ENCODE measurements at places on chromosomes 2 and 18. TPM values are rescaled to one million over a fixed set of nuclear protein-coding genes. Genes with fewer than 3 reads are reported as not detected.
A peak's percentile ranks its signal among the peaks of the same experiment; 100 is the strongest.

HOXD12 gene
- not detected for polyA plus RNA-seq

MERTK gene
- polyA plus RNA-seq: 0.30 TPM

CRYBA2 gene
- not detected for polyA plus RNA-seq

SDC1 gene
- polyA plus RNA-seq: 0.23 TPM

TUBA3E gene
- not detected for polyA plus RNA-seq

KANSL1L gene
- 7.3 TPM for polyA plus RNA-seq

MAP2 gene
- 1.8 TPM for polyA plus RNA-seq

CPO gene
- polyA plus RNA-seq: not detected

UGT1A4 gene
- not detected for polyA plus RNA-seq

DNA sequence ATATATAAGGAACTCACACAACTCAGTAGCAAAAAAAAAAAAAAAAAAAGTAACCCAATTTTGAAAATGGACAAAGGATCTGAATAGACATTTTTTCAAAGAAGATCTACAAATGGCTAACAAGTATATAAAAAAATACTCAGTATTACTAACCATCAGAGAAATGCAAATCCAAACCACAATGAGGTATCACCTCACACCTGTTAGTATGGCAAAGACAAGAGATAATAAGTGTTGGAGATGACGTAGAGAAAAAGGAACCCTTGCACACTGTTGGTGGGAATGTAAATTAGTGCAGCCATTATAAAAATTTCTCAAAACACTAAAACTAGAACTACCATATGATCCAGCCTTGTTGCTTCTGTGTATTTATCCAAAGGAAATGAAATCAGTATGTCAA, 5.8 kb upstream of the CNDP1 start:
- no peak for DNase-seq

GRCh38 chr2:36414307-36414706, 58.7 kb downstream of the CRIM1 start:
- no peak for DNase-seq

DNA sequence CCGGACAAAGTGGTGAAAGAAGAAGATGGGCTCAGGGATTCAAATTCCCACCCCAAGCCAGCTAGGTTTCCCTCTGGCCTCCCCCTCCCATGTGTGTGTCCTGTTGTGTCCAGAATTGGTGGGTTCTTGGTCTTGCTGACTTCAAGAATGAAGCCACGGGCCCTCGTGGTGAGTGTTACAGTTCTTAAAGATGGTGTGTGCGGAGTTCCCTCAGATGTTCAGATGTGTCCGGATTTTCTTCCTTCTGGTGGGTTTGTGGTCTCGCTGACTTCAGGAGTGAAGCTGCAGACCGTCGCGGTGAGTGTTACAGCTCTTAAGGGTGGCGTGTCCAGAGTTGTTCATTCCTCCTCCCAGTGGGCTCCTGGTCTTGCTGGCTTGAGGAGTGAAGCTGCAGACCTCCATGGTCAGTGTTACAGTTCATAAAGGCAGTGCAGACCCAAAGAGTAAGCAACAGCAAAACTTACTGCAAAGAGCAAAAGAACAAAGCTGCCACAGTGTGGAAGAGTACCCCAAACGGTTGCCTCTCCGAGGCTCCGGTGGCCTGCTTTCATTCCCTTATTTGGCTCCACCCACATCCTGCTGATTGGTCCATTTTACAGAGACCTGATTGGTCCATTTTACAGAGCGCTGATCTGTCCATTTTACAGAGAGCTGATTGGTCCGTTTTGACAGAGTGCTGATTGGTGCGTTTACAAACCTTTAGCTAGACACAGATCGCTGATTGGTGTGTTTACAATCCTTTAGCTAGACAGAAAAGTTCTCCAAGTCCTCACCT, 37.7 kb upstream of the KLF11 start:
- no peak for DNase-seq

- no peak for DNase-seq
Observed at GRCh38 chr2:73307720-73308119, 14.4 kb upstream of the EGR4 start.

- DNase-seq: no peak
Observed at GRCh38 chr2:39558906-39559305, 106.8 kb upstream of the TMEM178A start.

DNA sequence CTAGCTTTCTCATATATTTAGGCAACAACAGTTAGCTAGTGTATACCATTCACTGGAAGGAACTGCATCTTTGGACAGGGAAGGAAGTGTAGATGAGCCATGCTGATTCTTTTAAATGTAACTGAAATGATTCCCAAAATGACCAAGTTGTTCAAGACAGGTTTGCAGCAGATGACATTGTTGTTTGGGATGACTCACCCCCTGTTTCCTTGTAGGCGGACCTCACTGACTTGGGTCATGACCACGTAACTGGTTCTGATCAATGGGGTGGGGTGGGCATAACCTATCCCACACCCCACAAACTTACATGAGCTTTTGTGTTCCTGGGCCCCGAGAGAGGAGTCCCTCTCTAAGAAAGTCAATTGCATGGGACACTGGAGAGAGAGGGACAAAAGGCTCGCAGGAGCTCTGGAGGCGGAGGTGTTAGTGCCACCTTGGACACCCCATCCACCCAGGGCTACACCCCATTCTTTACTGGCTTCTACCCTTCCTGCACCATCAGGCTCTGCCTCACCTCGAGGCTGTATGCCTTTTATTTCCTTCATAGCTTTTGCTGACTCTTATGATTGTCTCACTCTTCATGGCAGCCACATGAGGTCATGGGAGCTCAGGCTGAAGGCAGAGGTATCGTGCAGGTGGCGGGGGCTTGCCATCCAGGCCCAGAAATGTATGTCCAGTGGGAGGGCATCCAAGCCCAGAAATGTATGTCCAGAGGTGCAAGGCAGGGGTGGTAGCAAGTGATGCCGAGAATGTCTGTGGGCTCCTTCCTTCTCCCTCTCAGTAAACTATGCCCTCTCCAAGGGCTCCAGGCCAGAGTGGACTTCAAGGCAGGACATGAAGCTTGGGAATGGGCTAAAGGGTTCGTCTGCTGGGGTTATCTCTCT, 108.0 kb downstream of the TWIST2 start:
- no peak for DNase-seq

GRCh38 chr2:212536817-212537725, 1.5 kb downstream of the ERBB4 start:
- peak; percentile 6 for DNase-seq

GRCh38 chr2:24026233-24026632, 16.3 kb downstream of the MFSD2B start:
- DNase-seq: no peak

GRCh38 chr2:174495365-174496012, 8.7 kb upstream of the GPR155 start:
- DNase-seq: no peak

- no peak for DNase-seq
Observed at GRCh38 chr18:30280861-30281470, 761.6 kb downstream of the DSC3 start.

GRCh38 chr2:64145714-64146113, 1.5 kb upstream of the PELI1 start:
- DNase-seq: no peak

DNA sequence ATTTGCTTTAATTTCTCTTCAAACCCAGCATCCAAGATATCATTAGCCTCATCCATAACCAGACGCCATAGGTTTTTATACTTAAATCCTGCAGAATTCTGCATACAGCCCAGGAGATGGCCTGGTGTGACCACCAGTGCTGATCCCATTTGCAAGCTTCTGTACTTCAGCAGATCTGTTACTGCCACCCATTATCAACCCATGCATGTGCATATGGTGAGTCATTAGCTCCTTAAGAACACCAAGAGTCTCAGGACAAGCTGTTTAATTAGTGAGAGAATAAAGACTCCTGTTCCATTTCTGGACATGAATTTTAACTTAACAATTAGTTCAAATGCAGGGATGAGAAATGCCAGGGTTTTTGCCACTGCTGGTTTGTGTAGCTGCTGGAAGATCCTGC, 110.7 kb upstream of the TANK start:
- no peak for DNase-seq

DNA sequence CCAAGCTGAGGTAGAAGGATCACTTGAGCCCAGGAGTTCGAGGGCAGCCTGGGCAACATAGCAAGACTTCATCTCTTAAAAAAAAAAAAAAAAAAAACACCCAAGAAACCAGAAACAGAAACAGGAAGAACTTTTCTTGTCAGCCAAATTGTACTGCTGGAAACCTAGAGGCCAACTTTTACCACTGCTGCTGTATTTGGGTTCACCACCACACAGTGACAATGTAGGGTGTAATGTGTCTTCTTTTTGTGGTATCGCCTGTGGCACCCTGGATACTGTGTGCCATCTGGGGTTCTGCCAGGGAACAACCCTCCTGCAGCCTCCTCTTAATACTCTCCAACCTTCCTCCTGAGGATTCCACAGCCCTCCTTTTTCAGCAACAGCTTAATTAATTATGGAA, 72.6 kb downstream of the STK39 start:
- DNase-seq: peak; percentile 60

DNA sequence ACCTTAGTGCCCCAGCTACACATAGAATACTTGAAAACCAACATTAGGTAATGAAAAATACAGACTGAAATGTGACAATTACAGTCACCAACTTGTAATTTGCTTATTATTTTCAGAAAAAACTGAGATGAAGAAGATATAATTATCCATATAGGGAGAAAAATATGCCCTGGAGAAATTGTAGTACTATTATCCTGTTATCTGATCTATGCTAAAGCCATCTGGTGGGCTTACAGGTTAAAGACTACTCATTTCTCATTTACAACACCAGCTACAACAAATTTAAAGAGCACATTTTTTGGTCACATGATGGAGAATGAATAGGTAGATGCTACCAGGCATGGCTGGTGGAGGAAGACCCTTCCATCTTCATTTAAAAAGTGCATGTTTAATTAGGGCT, 79.6 kb upstream of the NYAP2 start:
- no peak for DNase-seq

GRCh38 chr2:163794635-163795034, 58.8 kb upstream of the FIGN start:
- no peak for DNase-seq

DNA sequence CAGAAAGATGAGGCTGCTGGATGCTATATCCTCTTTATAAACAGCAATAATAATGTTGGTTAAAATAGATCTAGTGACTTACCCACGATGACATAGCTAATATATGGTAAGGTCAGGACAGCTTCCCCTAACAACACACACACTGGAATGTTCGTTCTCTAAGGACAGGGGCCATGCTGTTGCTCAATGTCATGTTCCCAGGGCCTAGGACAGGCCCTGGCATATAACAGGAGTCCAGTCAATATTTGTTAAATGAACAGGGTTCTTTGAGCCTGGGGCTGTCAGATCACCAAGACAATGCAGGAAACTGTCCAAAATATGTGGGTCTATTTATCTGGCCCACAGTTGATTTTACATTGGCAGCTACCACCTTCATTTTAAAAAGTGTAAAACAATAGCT, 207.1 kb upstream of the MEX3C start:
- DNase-seq: no peak

DNA sequence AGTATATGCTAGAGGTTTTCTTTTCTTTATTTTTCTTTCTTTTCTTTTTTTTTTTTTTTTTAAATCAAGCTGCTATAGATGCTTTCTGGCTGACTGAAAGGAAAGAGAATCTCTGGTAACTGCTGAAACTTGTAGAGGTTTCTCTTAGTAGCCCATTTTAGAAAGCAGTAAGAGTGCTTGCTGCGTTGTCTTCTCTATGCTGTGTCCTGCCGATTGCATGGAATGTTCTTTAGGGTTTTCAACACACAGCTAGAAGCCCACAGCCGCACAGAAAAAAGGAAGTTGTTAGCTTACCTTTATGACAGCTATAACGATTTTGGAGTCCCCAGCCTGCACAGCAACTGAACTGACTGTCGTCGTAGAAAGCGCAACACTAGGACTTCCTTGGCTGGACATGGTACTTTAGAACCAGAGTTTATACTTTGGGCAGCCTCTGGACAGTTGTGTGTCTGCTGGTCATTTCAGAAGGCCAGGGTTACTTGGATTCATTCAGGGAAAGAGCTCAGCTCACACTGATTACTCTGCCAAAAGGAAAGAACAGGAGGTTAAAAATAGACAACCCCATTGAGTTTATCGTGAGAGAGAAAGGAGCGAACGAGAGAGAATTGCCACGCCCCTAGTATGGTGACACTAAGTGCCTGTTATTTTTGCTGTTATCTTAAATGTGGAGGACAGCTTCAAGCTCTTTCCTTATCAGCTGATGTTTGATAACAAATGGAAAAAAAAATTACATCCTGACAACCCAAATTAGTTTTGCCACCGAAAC, at the start of gene CCDC141:
TSS of gene CCDC141 (minus strand) at position 592 of the 766 bp plus-strand sequence. CDS start at position 396, 196 bp downstream.
- DNase-seq: peak; percentile 72

GRCh38 chr2:23327887-23328286, 57.1 kb upstream of the KLHL29 start:
- no peak for DNase-seq

DNA sequence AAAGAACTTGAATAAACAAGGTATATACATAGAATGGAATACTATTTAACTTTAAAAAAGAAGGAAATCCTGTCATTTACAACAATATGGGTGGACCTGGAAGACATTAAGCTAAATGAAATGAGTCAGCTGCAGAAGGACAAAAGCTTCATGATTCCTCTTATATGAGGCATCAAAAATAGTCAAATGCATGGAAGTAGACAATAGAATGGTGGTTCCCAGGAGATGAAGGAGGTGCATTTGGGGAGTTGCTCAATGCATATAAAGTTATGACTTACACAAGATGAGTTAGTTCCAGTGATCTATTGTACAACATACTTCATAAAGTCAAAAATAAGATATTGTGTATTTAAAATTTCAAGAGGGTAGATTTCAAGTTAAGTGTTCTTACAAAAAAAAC, 426.1 kb upstream of the UBE2E3 start:
- no peak for DNase-seq
